Stimulated activated CD4-positive, alpha-beta T cell treated with anti-CD3 and anti-CD28 coated beads, Interleukin-1b, Interleukin-23, amount 100 ng/mL, for 1 hour (primary cell): ENCODE measurements at places on chromosomes 6 and 20.

- no peak for DNase-seq
Measured at GRCh38 chr20:59729506-59729905, 125.2 kb downstream of the PHACTR3 start.

GRCh38 chr6:116595247-116595646, 21.0 kb upstream of the RSPH4A start:
- DNase-seq = no peak

DNA sequence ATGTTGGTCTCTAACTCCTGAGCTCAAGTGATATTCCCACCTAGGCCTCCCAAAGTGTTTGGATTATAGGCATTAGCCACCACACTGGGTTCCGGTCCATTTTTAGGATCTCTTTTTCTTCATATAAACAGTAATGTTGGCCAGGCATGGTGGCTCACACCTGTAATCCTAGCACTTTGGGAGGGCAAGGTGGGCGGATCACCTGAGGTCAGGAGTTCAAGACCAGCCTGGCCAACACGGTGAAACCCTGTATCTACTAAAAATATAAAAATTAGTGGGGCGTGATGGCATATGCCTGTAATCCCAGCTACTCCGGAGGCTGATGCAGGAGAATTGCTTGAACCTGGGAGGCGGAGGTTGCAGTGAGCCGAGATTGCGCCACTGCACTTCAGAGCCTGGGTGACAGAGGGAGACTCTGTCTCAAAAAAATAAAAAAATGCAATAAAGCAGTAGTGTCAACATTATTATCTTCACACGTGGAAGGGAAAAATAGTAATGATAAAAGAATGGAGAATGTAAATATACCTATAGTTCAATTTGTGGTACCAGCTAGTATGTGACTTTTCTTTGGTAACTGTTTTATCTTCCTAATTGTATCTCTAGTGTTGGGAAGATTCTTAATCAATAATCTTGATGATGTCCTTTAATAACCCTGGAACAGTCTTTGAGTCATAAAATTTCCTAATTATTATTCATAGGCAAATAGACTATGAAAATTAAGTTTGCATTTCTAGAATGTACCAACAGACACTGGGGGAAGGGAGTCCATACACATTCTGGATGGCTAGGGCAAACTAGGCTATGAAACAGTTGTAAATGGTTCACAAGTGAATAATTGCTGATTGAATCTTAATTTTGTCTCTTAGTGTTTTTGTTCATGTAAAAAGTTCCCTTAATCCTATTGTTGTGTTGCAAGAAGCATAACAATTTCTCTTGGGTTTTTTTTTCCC, 3.6 kb downstream of the PARD6B start:
- no peak for DNase-seq

- DNase-seq = no peak
Measured at GRCh38 chr20:63562461-63563224, 8.7 kb downstream of the FNDC11 start.

DNA sequence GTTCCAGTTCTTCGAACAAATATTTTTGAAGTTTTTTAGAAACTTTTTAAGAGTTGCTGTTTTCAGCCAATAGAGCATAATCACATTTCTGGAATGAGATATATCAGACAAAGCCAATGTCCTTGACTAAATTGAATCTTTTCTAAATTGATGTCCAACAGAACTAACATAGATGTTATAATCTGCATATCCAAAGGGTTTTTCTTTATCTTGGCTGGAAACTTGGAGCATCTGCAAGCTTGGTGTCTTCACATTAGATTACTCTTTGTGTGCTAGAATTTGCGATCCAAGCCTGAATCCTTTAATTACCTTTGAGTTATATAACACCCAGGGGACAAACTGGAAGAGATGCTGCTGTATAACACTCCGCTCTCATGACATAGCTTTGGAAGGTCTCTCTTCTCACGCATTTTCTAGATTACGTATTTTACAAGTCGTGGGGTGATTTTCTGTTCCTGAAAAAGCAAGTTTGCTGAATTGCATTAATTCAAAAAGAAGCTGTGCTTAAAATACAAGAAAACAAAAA, 64.4 kb upstream of the FUCA2 start:
- no peak for DNase-seq

DNA sequence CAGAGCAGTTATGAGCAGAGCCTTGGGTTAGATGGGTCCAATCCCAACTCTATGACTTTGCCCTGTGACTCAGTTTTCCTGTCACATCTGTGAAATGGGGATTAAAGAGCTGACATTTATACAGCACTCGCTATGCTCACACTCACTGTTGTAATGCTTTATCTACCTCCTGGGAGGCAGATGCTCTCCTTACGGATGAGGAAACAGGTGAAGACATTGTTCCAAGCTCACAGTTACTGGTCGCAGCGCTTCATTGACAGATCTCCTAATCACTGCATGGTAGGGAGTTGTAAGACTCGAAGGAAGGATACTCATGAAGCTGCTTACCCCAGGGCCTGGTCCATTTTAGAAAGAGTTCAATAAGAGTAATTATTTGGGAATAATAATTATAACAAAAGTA, 2.9 kb upstream of the MYLK2 start:
- DNase-seq = no peak

GRCh38 chr20:3660262-3661059, 2.7 kb downstream of the GFRA4 start:
- no peak for DNase-seq
